ENCODE measurements at places on chromosomes 13 and 19.

DNA sequence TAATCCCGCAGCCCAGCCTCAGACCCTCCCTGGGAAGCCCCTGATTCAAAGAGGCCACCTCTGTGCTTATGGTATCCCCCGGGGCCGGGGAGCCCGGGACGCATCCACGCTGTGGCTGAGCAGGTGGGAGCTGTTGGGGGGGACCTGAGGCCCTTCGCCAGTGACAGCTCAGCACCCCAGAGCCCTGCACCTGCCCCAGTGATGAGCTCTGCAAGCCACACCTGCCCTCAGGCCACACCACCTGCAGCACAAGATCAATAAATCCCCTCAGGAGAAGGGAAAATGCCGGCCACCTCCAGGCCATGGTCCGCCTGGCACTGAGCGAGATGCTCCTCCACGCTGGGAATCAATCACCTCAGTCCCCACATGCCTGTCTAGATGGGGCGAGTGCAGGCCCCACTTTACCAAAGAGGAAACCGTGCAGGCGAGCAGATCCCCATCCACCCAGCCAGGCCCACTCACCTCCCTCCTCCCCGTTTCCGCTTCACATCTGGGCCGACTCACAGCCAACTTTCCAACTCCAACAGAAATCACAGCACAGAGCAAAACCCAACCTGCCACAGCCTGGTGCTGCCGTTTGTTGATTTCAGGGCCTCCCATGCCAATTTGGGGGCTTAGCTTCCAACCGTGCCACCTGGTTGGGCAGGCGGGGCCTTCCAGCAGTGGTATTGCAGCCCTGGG is 12.8 kb downstream of the MOB3A start:
- no peak for DNase-seq

- no peak for DNase-seq
These were observed 46.8 kb downstream of the MTUS2 start for GRCh38 chr13:28866932-28867331.

DNA sequence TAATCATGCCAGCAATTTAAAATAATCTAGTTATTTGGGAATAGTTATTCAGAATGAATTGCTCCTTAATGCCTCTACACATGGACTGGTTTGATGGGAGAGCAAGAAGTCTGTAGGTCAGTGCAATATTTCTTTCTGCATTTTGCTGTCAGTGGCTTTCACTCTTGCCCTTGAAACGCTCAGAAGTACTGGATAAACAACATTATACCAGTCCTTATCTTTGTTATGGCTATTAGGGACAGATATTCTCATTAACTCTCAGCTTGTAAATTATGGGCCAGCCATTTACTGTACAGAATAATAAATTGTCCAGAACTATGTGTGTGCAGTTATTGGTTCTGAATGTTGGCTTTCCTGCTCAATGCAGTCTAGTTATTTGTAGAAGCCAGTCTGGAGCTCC is 224.4 kb downstream of the OXGR1 start:
- DNase-seq, result no peak

GRCh38 chr19:40797963-40798682 is 868 bp upstream of the EGLN2 start:
- no peak for DNase-seq

DNA sequence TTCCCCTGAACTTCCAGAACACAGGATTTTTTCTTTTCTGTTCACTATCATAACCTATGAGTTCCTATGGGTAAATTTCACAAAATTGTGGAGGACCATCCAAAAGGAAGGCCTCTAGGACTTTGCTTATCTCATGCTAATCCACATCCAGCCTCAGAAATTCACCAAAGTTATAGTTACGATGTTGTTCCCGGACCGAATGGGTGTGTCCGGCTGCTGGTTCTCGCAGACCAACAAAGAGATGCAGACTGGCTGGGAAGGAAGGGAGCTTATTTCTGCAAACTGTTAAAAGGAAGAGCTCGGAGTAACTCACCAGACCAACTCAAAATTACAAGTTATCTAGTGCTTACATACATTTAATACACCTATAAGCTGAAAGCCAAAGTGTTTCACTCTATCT is 882.9 kb upstream of the SPRY2 start:
- DNase-seq, result no peak

DNA sequence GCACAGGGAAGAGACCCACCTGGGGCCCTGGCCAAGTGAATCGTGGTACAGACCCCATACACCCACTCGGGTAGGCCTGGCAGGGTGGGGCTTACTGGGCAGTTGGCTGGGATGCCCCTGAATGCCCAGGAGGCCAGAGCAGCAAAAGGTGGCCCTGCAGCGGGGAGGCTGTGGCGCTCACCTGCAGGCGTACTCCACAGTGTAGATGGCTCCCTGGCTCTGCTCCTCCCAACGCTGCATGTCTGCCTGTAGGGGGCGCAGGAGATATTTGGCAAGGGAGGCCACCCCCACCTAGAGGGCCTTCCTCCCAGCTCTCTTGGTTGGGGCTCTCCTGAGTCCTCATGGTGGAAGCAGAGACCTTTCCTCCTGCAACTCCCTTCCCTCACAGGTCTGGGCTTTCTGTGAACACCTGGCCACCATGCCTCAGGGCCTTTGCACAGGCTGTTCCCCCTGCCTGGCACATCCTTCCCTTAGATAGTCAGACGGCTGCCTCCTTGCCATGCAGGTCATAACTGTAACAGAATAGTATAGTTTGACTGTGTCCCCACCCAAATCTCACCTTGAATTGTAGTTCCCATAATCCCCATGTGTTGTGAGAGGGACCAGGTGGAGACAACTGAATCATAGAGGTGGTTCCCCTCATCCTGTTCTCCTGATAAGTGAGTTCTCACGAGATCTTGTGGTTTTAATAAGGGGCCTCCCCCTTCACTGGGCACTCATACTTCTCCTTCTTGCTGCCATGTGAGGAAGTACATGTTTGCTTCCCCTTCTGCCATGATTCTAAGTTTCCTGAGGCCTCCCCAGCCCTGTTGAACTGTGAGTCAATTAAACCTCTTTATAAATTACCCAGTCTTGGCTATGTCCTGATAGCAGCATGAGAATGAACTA is 5.9 kb downstream of the BORCS8 start:
- DNase-seq, result no peak

Measured in muscle of arm (tissue), 14 donors.